Smooth muscle cell of the brain vasculature (primary cell): ENCODE measurements at places on chromosomes 11 and 22.

- DNase-seq = no peak
Observed at GRCh38 chr22:43689356-43689755, 122.7 kb downstream of the EFCAB6 start.

- DNase-seq = no peak
Observed at GRCh38 chr11:62428871-62429560, 10.2 kb downstream of the SCGB1A1 start.

DNA sequence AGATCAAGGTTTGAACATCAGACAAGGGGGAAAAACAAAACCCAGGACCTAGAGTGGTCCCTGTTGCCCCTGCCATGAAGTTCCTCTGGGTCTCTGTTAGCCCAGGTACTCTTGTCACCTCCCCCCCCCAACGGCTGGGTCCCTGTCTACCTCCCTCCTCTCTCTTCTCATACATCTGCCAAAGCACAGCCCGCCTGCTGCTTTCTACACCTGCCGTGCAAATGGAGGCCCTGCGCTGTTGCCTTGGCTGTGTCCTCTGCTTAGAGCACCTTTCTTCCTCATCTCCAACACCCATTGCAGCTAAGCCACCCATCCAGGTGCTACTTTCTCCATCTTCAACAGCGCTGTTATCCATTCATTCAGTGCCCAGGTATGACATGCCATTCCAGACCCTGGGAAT lies 99.2 kb downstream of the TP53I11 start:
- no peak for DNase-seq

DNA sequence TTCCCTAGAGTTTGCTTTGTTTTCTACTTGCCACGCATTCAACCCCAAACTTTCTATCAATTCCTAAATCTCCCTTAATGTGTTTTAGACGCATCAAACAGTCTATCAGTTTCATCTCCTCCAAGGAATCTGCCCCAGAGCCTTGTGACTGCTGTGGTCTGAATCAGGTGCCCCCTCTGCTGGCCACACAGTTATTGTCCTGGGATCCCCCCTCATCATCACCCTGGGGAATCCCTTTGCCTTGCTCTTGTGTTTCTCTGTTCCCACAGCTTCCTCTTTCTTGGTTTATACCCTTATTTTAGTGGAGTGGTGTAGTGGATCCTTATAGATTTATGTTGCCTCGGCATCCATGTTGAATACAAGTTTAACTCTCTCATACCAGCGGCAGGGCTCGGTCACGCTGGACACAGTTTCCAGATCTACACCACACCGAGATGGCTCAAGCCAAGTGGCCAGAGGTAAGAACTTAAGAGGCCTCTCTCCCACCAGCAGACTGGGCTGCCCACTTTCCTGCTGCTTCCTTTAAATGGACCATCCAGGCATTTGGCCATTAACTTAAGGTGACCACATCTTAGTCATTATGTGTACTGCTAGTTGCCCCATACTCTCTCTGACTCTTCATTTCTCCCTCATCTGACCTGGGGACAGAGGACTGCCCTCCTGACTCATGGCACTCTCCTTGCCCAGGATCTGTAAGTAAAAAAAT lies 8.2 kb downstream of the UPB1 start:
- no peak for DNase-seq

DNA sequence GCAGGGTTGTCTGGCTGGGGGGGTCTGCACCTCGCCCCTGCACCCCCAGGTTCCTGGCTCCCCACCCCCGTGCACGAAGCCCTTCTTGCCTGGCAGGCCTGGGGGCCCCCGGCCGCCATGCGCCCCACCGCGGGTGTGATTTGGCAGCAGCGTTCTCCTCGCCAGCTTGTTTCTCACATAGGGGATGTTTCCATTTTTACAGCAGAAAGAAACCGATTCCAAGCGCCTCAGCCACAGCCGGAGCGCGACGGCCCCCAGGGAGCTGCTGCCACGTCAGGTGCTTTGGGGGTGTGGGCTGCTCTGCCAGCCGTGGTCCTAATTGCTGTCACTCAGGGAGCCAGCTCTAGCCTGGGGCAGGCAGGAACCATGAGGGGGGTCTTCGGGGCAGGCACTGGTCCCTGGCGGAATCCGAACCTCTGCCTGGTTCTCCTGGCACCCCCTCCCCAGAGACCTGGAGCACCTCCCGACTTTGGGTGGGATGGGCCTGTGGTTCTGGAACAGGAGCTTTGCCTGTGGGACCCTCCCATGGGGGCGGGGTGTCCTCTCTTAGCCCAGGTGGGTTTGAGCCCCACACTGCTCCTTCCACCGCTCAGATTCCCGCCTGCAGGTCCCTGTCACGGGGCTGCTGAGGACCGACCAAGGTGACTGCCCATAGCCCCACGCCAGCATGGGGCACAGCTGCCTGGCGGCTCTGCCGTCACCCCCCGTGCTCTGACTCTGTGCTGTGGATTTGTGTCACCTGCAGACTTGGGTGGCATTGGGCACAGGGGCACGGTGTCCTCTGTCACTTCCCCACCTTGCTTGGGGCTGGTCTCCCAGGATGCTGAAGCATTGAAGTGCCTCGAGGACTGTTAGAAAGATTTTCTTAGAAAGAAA lies 54.0 kb downstream of the RTN4R start:
- DNase-seq = no peak

DNA sequence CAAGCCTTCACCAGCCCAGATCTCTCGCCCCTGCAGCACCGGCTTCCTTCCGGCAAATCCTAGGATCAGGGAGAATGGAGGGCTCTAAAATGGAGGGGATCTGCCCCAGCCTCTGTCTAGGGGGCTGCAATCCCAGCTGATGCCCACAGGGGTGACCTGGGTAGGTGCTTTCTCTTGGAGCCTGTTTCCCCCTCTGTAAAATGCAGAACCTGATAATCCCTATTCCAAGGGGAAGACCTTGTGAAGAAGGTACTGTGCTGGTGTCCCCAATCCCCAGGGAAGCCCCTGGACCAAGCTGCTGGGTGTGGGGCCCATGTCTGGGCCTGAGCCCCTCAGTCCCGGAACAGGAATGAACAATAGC lies 2.8 kb downstream of the EMID1 start:
- no peak for DNase-seq

DNA sequence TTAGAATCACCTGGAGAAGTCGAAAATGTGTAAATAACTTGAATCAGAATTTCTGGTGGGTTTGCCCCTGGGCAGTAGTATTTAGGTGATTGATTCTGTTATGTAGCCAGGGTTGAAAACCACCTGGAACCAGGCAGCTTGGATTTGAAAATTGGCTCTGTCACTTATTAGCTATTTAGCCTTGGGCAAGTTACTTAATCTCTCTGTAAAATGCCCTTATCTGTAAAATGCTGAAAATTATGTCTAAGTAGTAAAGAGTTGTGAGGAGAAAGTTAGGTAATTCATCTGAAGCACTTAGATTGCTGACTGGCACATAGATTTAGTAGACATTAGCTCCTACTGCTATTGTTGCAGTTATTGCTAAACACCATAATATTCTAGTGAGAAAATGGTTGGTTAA lies 49.3 kb downstream of the PPME1 start:
- no peak for DNase-seq

DNA sequence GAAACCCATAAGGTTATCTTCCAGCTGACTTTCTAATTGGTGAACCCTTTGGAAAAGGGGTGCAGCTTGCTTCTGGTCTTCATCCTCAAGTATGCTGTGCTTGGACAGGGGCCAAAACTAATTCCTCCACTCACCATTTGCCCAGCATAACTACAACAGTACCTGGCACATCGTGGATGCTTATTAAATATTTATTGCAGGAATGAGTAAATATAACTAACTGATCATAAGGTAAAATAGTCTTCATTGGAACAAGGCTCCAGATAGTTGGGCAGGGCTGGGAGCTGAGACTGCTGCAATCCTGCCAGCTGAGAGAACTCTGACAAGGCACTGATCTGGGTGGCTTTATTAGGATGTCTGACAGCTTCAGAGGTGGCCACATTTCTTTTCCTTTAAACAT lies 2.4 kb upstream of the SIDT2 start:
- DNase-seq = no peak

- DNase-seq = no peak
Observed at GRCh38 chr11:17840101-17840548, 105.5 kb downstream of the KCNC1 start.

DNA sequence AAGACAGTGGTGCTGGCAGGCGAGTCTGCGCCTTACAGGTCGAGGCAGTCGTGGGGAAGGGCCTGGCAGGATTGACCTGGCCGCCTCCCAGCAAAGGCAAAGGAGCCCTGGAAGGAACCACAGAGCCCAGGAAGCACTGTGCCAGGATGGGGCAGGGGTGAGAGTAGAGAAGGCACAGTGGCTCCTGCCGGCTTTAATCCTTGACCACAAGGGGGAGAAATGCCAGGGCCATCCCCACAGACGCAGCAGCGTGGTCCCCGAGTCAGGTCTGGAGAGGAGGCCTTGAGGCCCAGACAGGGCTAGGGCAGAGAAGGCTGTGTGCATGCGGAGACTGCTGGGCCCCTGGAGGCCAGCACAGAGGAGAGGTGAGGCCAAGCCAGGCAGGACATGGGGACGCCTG lies 9.9 kb upstream of the NDUFS8 start:
- no peak for DNase-seq

GRCh38 chr11:70142221-70142875 lies 60.7 kb upstream of the FADD start:
- no peak for DNase-seq

GRCh38 chr22:42321908-42322561 lies 51.6 kb upstream of the TCF20 start:
- DNase-seq = no peak

DNA sequence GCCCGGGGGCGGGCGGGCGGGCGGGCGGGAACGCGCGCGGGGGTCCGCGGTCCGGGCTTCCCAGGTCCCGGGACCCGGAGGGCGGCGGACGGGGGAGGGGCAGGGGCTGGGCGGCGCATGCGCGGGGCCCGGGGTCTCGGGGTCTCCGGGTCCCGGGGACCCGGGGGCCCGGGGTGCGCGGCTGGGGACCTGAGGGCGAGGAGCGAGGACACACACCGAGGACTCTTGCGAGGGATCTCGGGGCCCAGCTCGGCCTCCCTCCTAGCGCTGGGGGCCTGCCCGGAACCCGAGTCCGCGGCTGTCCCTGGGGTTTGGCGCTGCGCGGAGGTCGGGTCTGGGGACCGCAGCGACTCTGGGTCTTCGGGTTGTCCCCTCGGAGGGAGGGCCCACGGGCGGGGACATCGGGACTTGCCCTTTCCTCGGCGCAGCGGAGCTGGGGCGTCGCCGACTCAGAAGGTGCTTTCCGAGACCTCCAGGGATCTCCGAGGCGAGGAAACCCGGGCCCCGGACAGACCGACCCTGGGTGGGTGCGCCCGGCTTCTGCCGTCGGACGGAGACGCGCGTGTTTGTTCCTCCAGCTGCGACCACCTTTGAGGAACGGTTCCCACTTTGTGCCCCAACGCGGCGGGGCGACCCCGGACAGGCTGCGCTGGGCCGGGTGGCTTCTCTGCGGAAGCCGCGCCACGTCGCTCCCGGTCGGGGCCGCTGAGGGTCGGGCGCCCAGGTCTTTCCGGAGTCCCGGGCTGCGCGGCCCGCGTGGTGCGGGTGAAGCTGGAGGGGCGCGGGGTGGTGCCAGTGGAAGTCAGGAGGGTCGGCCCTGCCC lies 540 bp downstream of the PPARA start:
- no peak for DNase-seq

DNA sequence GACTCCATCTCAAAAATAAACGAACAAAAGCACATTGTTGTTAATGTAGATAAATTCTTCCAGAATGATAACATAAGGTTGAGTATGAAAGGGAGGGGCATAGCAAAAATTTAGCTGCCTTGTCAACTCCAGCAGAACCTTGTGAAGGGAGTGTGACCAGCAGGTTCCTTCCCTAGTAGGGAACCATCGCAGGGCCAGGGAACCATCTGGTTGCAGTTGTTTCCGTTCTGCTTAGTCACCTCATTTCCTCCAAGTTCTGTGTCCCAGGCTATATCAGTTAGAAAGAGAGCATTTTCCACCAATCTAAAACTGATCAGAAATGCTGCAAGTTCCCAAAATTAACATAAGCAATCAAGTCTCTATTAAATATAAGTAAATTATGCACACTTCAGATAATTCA lies 126.7 kb upstream of the BLID start:
- no peak for DNase-seq

- DNase-seq = no peak
Observed at GRCh38 chr11:76610371-76610770, 60.2 kb downstream of the LRRC32 start.

GRCh38 chr11:74669211-74670160 lies 61.7 kb downstream of the CHRDL2 start:
- DNase-seq = no peak

- no peak for DNase-seq
Observed at GRCh38 chr11:107785401-107785800, 73.2 kb downstream of the SLC35F2 start.

DNA sequence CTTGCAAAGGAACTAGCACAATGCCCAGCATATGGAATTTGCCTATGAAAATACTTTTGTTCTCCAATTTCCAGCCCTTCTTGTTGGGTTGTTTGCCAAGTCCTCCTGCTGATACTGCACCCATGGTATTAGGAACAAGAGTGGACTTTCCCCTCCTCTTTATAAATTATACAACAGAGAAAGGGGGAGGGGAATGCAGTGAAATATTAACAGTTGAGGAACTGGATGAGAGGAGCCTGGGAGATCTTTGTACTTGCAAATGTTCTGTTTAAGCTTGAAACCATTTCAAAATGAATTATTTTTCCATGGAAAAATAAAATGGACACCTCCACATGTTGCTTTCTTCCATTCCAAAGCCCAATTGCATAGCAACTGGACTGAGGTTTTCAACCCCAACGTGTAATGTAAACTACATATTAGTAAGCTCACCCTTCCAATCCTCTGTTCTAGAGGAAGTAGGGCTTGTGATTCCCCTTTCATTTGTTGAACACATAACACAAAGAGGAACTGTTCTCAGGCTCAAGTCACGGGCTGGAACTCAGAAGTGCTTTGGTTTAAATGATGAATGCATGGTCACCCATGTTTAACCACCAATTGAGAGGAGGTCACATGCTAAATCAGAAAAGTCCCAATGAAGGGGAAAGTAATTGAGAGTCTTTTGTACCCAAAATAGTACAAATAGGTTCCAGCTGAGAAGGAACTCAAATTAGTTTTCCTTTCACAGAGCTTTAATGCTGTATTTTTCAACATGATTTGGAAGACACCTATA lies 66.2 kb upstream of the ZC3H12C start:
- no peak for DNase-seq

GRCh38 chr22:28759861-28760560 lies 12.5 kb upstream of the CCDC117 start:
- DNase-seq = no peak

DNA sequence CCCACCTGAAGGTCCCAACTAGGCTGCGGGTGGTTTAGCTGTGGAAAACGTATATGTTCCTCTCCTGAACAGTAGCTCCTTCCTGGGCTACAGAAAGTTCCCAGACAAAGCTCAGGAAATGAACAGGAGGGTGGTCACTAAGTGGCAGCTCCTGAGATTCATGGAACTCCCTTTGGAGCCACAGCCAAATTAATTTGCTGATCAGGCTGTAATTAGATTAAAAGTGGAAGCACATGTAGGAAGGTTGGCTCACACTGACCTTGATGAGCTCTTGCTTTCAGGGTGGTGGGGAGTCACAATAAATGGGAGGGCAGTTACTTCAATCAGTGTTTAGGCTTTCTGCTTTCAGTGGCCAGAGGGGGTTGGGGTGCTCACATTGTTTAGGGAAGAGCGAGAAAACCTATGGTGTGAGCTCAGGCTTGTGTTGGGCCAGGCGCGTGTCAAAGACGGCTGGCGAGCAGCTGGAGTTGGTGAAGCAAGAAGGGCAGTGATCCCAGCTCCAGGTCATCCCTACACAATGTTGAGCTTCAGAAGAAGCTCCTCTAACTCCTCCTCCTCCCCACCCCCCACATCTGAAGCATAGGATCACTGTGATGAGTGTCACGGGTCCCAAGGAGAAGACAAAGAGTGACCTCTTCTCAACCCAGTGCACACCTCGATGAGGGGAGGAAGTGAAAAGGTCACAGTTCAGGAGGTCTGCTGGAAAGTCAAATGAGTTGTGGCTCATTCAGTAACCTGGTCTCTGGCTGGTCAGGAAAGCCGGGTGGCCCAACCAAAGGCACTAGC lies 42.5 kb downstream of the CLPB start:
- DNase-seq = no peak
